ENCODE measurements at places on chromosomes 7 and 10.

DNA sequence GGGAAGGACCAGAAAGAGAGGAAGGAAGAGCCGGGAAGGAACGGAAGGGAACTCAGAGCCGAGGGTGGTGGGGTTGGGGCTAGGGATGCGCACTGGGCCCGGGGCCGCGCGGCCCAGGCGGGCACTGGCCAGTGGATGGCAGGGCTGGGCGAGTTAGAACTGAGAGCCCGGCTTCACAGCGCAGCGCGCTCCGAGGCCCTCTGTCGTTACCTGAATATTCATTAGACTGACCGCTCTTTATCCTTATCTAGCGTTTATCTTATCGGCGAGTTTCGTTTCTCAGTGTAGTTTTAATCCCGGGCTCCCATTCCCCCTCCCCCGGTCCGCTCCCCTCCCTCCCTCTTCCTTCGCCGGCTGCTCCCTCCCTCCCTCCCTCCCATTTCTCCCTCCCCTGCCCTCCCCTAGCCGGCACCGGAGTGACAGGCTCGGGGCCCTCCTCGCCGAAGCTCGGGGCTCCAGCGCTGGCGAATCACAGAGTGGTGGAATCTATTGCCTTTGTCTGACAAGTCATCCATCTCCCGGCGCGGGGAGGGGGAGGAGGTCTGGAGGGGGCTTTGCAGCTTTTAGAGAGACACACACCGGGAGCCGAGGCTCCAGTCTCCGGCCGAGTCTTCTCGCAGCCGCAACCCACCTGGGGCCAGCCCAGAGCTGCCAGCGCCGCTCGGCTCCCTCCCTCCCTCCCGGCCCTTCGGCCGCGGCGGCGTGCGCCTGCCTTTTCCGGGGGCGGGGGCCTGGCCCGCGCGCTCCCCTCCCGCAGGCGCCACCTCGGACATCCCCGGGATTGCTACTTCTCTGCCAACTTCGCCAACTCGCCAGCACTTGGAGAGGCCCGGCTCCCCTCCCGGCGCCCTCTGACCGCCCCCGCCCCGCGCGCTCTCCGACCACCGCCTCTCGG, at the start of gene PAX2:
TSS of gene PAX2 (plus strand) at position 596 of the 895 bp plus-strand sequence. CDS start 679 bp downstream, outside the sequence.
- DNase-seq = no peak

GRCh38 chr10:88540351-88540750, 42.8 kb downstream of the RNLS start:
- DNase-seq = peak; percentile 53

DNA sequence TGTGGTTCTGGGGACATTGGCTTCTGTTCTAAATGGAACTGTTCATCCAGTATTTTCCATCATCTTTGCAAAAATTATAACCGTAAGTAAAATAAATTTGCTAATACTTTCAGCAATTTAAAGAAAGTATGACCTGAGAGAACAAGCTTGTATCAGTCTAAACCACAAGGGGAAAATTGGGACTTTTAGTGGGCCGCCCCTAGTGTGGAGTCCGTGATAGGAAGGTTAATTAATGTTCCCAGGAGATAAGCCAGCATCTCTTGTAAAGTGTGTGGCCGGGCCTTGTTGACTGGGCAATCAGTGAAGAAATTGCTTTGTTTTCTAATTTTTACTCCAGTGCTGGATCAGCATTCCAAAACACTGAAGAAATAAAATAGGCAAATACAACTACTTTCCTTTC, 83.0 kb downstream of the ABCB5 start:
- no peak for DNase-seq

DNA sequence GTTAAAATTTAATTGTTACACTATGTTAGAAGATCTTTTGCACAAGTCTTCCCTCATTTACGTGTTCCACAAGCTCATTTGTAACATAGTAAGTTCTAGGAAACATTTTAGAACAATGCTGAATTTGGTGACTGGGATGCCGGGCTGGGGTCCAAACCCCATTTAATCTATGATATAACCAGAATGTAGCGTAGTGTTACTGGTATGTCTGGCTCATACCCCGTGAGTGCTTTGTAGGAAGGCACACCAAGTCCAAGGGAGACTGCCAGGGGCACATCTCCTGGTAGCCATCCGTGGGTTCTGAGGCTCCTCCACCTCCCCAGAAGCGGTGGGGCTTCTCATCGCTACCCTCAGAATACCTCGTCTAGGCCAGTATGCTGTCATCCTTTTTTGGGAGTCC, 21.3 kb upstream of the TMEM236 start:
- peak; percentile 66 for DNase-seq

DNA sequence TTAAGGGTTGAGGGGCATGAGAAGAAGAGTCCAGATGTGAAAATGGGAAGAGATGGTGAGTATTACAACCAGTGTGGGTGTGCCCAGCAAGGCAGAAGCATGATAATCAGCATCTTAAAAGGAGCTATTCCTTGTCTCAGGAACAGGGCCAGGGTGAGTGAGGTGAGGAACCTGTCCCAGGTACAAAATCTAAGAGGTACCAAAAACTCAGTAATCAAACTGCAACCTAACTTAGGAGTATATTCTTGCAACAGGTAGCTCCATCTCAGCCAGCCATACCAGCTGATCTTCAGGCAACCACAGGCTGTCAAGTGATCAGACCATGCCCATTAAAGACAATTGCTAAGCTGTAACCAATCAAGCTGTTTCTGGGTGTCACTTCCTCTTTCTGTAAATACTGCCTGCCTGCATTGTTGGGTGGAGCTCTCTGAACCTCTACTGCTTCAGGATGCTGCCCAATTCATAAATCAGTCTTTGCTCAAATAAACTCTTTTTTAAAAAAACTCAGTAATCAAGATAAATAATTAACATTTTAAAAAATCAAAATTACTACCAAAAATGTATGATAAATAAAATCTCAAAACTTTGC, 7.4 kb downstream of the KEL start:
- DNase-seq = no peak

DNA sequence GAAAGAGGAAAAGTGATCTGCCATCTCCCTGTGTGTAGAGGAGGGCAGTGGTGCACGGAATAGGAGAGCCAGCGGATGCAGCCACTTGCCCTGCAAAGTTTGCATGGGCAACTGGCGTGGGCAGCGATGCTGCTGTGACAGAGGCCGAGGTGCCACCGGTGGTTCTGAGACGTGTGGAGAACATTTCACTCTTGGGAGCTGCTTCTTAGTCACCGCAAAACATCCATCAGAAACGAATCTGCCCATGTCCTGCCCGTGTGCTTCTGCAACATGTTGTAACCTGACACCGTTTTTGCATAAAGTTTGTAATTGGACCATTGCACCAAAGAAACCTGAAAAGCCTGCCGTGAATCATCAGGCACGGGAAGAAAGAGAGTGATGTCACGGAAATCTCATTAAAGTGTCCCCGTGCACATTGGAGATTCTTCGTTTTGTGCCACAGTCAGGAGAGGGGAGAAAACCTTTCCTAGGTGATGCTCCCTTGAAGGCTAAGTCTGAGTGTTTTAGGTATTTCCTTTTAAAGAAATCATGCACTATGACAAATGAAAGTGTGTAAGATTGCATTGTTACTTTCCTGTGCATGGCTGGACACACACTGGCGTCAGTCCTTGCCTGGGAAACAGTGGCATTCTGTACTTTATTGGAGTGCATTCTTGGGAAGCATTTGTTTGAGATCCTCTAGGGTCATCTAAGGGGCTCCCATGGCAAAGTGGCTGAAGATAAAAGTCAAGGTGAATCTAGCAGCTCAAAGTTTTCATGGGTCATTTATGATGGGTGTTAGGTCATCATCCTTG, 302.6 kb downstream of the KLF6 start:
- DNase-seq = peak; percentile 95

- no peak for DNase-seq
Measured at GRCh38 chr7:149229526-149229925, 9.9 kb upstream of the ZNF212 start.

Measured in astrocyte of the hippocampus (primary cell).